ENCODE measurements at places on chromosomes 2 and 18. TPM values are rescaled to one million over a fixed set of nuclear protein-coding genes. Genes with fewer than 3 reads are reported as not detected.
A peak's percentile ranks its signal among the peaks of the same experiment; 100 is the strongest.

DNA sequence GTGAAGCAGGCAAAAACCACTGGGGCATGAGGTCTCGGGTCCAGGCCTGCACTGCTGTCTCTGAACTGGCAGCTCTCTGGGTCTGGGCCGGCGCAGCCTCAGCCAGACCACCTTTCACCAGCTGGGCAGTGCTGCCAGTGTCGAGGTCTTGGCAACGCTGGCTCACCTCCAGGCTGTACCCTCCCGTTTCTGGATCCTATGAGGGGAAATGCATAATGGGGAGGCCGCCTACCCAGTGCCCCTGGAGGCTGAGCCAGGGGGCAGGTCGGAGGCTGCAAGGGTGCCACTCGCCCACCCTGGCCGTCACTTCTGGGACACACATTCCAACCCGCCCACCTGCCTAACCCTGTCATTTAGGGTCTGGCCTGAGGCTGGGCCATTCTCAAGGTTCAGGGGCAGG is 24.6 kb downstream of the KIF1A start:
- no peak overlapping the region for H3K27ac ChIP-seq
- H3K27me3 ChIP-seq = no peaks in the 10 kb centered on the region
- H3K36me3 ChIP-seq = peaks cover 53% of the 10 kb centered on the region
- no peak for DNase-seq

- no peaks in the 10 kb centered on the region for H3K4me1 ChIP-seq
- H3K4me3 ChIP-seq = no peak overlapping the region
- no peak overlapping the region for H3K27ac ChIP-seq
- H3K36me3 ChIP-seq = peaks cover 2% of the 10 kb centered on the region
These were observed 132.3 kb upstream of the PGAP1 start for GRCh38 chr2:197058777-197059300.

DNA sequence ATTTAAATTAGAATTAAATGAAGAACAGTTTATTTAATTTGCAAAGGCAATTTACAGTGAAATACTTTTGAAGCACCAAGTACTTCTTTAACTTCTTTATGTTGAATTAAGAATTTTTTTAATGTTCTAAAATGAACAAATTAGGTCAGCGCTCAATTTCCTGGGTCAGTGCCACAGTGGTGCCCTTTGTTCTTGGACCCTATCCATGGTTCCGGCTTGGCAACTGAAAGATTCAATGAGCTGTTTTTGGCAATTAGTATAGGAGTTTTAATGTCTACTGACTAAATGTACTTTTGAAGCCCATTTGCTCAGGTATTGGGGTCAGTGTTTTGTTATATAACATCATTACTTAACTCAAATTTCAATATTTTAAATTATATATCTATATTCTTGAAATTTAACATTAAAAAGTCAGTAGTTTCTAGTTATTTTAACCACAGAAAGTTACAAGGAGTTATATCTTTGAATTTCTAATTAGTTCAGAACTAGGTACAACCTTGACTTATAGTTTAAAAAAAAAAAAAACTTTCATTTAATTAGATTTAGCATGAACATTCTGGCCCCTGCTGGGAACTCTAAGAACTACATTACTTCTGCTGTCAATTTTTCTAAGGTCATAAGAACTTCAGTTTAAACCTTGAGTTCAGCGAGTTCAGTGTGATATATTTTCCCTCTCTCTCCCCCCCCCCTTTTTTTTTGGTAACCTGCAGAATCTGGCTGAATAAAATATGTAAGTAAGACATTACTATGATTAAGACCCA is 7.6 kb upstream of the MSTN start:
- H3K36me3 ChIP-seq = no peaks in the 10 kb centered on the region
- no peak for DNase-seq
- no peaks in the 10 kb centered on the region for H3K27me3 ChIP-seq
- H3K4me3 ChIP-seq = no peak overlapping the region

DNA sequence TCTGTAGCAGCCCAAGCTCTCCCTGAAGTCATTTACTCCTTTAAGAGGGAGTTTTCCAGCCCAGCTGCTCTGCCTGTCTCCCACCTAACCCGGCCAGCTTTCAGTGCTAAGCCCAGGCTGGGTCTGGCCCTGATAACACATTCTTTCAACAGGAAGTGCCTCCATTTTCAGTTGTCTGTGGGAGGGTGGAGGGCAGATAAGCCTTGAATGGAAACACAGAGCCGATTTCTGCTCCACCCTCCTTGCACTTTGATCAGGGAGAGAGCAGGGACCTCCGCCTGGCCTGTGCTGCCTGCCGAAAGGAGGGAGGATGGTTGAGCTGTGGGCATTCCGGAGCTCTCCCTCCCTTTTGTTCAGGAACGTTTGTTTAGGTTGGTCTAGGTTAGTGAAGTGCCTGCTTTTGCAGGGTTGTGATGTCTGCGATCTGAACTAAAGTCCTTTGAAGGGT is 24.8 kb downstream of the GATA6 start:
- H3K4me1 ChIP-seq = no peaks in the 10 kb centered on the region
- DNase-seq = no peak
- no peak overlapping the region for H3K27ac ChIP-seq
- H3K36me3 ChIP-seq = no peaks in the 10 kb centered on the region
- H3K4me3 ChIP-seq = no peak overlapping the region
- no peaks in the 10 kb centered on the region for H3K27me3 ChIP-seq

DNA sequence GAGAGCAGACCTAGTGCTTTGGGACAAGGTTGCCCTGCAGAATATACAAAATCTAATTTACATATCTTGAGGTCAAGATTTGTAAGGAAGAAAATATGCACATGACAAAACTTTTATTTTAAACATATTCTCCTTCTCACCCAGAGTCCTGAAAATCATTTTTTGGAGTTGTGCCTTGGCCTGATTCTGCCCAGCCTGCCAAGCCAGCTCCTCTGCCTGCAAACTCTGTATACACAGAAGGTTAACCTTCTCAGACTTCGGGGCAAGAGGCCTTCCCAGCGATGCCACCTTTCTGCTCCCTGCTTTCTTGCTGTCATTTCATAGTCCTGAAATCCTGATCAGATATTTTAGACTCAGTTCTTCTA is 95.8 kb upstream of the CAVIN2 start:
- H3K36me3 ChIP-seq = no peaks in the 10 kb centered on the region
- H3K27me3 ChIP-seq = no peaks in the 10 kb centered on the region
- no peak for DNase-seq

Gene DAPL1
- not detected for total RNA-seq

- H3K27ac ChIP-seq = no peak overlapping the region
- no peak overlapping the region for H3K4me3 ChIP-seq
- H3K36me3 ChIP-seq = peaks cover 4% of the 10 kb centered on the region
- no peaks in the 10 kb centered on the region for H3K4me1 ChIP-seq
- H3K27me3 ChIP-seq = no peaks in the 10 kb centered on the region
These were observed 71.9 kb downstream of the RNF152 start for GRCh38 chr18:61820882-61821281.

- DNase-seq = peak; percentile 25
- no peak overlapping the region for H3K4me3 ChIP-seq
- no peaks in the 10 kb centered on the region for H3K4me1 ChIP-seq
- H3K27me3 ChIP-seq = no peaks in the 10 kb centered on the region
These were observed 221.4 kb downstream of the NDUFA10 start for GRCh38 chr2:239803766-239804115.

Gene FEV
- total RNA-seq = not detected

Gene PASK
- total RNA-seq = 66.1 TPM
